Stimulated activated CD4-positive, alpha-beta T cell treated with anti-CD3 and anti-CD28 coated beads, Interleukin-12 subunit alpha, Interleukin-12 subunit beta, amount 100 ng/mL, for 48 hours (primary cell): ENCODE measurements at places on chromosomes 11 and 22.

DNA sequence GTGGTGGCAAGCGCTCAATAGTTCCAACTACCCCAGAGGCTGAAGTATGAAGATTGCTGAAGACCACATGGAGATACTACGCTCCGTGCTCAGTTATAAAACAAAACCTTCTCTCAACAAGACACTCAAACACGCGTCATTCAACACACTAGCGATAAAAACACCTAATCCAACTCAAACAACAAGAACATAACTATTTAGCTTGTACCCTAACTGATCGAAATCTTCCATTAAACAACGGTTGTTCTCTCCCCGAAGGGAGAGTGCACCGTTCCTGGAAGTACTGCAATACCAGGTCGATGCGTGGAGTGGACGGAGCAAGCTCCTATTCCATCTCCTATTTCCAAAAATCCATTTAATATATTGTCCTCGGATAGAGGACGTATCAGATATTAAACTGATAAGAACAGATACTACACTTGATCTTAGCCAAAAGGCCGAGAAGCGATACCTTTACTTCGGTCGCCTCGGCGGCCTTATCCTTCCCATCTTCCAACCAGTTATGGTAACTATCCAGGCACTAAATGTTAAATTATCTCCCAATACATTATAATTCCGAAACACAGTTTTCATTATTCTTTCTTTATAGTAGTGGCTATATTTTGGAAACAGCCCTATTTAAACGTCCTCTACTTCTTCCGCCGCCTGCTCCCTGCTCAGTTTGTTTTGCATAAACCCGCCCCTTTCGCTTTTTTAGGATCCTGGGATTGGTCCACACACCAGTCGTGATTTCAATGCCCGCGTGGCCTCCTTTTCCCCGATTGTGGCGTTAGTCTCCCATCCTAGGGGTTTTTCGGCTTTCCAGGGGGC lies 2.2 kb upstream of the WDR74 start:
- peak; percentile 74 for DNase-seq

- DNase-seq, result no peak
These were observed 22.9 kb downstream of the CAPRIN1 start for GRCh38 chr11:34074391-34074790.

GRCh38 chr11:111871693-111872161 lies 346 bp upstream of the ALG9 start:
- DNase-seq, result no peak

DNA sequence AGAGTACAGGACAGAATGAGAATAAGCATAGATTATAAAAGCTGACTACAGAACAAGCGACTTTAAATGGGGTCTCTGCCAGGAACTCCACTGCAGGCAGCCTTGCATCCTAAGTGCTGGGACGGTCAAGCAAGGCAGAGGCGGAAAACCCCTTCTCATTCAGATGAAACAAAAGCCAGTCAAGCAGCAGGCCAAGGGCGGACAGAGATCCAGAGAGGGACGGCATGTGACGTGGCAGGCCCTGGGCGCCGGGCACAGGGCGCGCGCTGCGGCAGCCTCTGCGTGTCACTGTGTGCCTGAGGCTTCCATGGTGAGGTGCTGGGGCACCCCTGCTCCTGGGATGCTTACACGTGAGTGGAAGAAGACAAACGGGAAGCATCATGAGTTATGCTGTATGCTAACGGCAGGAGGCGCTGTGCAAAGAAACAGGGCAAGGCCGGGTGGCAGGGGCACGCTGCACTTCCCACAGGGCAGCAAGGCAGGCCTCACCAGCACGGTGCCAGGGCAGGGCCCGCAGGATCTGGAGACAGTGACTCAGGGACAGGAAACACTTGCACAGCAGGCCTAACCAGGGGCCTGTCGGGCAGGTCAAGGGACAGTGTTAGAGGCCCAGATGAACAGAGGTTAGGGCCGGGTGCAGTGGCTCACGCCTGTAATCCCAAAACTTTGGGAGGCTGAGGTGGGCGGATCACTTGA lies 6.2 kb downstream of the TOLLIP start:
- DNase-seq, result no peak

DNA sequence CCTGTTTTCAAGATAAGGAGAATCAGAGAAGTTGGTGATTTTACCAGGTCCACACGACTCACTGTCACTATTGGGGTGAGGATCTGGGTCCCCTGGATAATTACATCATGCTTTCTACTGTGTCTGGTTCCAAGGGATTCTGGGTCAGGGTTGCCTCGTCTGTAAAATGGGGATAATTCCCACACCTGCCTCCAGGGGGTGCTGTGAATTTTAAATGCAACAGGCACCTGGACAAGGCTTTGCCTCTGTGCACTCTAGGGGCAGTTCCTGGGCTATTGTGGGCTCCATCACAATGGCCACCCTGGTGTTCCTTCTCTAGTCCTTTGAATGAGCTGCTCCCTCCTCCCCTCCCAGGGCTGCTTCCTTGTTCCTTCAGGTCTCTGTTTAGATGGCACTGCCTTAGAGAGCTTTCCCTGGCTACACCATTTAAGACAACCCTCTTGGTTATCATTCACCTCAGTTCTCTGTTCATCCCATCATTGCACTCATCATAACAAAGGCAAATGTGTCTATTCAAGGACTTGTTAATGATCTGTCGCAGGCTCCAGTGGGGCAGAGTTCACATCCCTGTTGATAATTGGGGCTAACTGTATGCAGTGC lies 178.6 kb downstream of the MIAT start:
- peak; percentile 22 for DNase-seq

GRCh38 chr22:17871726-17872458 lies 97.6 kb upstream of the BID start:
- DNase-seq, result no peak

DNA sequence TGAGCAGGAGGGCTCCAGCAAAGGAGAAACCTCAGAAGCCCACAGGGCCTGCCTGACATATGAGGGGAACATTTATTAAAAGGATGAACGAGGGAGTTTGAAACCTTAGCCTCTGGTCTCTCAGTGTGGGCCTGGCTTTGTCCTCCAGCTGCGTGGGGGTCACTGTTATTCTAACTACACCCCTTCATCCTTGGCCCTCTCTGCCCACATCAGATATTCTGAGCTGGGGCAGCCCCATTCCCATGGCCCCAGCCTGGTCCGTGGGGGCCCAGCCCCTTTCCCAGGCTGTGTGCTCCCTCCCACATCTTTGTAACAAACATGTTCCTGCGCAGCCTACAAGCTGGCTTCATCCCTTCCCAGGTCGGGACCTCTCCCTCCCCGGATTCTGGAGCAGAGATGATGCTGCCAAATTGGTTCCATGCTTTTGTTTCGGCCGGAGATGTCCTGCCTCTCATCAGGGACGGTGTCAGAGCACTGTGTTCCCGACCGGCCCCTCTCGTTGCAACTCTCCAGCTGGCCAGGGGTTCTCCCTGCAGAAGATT lies 4.0 kb downstream of the FXYD6 start:
- no peak for DNase-seq
